ENCODE measurements at places on chromosomes 11 and 22.

DNA sequence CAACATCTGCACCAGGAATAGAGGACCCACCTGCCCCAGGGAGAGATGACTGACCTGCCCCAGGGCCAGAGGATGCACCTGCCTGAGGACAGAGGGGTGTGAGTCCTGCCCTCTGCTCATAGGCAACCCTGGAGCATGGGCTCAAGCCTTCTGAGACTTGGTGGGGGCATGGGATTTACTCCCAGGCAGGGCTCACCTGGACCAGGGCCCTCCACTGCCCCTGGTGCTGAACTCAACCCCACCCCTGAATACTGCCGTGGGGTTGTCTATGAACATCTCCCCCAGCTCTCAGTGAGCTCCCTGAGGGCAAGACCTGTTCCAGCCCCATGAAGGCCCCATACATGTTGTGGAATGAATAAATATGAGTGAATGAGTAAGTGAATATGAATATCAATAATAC, 33.8 kb upstream of the MUC5AC start:
- DNase-seq: no peak

DNA sequence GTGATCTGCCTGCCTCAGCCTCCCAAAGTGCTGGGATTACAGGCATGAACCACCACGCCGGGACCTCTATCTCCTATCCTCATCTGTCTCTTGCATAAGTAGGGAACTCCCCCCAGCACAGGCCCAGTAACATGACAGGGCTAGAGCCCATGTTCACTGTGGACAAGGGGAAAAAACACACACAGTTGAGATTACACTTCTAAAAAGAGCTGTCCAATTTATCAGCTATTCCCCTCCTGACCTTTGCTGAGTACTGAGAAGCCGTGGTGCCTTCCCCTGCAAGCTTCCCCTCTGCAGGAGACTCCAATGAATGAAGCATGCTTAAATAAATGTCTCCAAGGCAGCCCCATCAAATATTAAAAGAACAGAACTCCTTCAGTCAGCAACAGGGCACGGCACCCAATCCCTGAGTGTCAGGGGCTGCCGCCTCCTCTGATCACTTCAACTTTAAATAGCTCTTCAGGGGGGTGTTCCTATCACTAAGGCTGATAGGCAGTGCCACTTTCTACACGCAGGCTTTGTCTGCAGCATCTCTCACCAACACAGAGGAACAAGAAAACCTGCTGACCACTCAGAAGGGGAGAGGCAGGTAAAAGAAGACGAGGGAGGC, 385.5 kb downstream of the OPCML start:
- no peak for DNase-seq

GRCh38 chr22:21020802-21021429, 6.0 kb downstream of the P2RX6 start:
- DNase-seq: no peak

- DNase-seq: no peak
Observed at GRCh38 chr11:10023212-10023611, 270.8 kb downstream of the SBF2 start.

GRCh38 chr22:18997306-18997924, 61.3 kb upstream of the PRODH start:
- DNase-seq: no peak

GRCh38 chr11:116461789-116462188, 311.0 kb downstream of the BUD13 start:
- no peak for DNase-seq

GRCh38 chr22:17491090-17491640, 72.1 kb upstream of the SLC25A18 start:
- no peak for DNase-seq

DNA sequence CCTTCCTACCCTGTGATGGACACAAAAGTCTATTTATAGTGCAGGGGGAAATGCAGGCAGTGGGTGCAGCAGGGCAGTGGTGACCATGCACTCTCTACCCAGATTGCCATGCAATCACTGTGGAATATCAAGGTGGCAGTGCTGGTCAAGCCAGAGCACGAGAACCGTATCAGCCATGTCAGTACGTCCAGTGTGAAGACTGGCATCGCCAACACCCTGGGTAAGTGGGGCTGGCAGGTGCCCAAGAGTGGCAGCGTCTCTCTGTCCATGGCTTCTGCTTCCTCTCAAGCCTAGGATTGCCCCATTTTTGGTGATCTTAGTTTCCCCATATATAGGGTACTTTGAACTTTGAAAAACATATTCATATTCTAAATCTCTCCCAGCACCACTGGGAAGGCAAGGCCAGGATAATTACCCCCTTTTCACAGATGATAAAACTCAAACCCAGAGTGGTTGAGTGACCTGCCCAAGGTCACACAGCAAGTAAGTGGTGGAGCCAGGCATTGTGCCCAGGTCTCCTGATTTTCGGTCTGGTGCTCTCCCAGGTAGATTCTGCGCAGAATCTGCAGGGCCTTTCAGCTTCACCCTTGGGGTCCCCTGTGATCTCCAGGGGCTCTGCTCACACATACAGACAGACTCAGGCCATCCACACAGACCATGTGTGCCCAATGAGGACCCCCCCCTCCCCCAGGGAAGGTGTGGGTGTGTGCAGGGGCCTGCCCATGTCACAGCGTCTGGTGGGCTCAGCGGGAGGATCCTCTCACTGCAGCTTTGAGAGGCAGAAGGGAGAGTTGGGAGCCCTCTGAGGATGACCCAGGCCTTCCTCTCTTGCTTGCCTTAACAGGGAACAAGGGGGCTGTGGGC, 7.1 kb downstream of the INPPL1 start:
- no peak for DNase-seq

GRCh38 chr11:9077164-9077563, 14.2 kb downstream of the SCUBE2 start:
- DNase-seq: no peak

- DNase-seq: no peak
Observed at GRCh38 chr11:130112071-130112830, 42.6 kb downstream of the APLP2 start.

- no peak for DNase-seq
Observed at GRCh38 chr11:14232652-14233051, 126.3 kb downstream of the RRAS2 start.

DNA sequence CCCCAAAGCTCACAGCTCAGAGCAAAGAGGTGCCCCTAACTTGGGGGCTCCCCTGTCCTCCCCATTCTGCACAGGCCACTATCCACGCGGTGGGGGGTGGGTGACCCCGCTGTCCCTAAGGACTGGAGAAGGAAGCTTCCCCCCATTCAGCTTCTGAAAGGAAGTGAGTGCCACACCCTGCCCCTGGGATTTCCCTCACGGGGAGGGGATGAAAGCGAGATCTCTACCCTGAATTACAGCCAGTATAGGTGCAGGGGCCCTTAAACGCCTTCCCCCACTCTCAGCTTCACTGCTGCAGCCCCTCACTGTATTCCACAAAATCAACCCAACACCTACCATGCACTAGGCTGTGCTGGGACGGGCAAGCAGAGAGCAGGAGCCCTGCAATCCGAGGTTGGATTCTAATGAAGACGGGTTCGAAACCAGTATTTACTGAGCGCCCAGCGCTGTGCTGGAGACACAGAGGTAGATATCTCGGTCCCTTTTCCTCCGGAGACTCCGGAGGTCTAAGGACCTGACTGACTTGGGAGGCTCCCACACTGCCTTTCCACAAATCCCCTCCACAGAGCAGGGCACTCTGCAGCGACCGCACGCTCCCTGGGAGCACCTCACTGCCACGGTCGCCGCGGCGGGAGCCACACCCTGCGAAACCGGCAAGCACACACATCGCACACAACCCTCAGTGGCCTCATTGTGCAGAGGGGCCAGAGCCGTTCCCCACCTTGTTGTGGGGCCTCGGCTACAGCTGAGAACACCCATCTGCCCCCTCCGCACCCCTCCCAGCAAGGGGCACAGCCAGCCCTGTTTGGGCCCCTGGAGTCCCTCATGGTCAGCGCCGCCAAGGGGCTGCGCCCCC, 1.8 kb downstream of the AHNAK start:
- no peak for DNase-seq

DNA sequence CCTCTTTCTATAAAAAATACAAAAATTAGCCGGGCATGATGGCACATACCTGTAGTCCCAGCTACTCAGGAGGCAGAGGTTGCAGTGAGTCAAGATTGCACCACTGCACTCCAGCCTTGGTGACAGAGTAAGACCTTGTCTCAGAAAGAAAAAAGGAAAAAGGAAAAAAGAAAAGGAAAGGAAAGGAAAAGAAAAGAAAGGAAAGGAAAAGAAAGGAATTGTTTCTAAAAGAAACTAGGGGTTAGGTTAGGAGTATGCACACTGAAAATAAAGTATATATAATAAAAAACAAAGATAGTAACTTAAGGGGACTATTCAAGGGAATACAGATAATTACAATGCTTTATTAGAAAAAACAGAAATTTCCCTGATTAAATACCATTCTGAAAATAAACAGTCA, 50.9 kb downstream of the TTC28 start:
- DNase-seq: no peak

- no peak for DNase-seq
Observed at GRCh38 chr11:2534134-2534956, 89.5 kb downstream of the KCNQ1 start.

- no peak for DNase-seq
Observed at GRCh38 chr11:28448186-28448585, 340.0 kb downstream of the METTL15 start.

DNA sequence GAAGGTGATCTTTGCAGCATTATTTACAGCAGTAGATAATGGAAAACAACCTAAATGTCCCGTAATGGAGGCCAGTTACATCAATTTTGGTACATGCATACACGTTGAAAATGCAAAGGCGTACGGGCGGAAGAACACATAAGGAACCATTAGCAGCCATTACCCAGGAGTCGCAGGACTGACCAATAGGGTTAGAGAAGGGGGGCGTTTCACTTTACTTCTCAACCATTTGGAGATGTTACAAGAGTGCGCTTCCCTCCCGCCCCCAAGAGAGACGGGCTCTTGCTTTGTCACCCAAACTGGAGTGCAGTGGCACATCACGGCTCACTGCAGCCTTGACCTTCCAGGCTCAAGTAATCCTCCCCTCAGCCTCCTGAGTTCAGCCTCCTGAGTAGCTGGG, 52.8 kb upstream of the SLC35C1 start:
- DNase-seq: no peak

DNA sequence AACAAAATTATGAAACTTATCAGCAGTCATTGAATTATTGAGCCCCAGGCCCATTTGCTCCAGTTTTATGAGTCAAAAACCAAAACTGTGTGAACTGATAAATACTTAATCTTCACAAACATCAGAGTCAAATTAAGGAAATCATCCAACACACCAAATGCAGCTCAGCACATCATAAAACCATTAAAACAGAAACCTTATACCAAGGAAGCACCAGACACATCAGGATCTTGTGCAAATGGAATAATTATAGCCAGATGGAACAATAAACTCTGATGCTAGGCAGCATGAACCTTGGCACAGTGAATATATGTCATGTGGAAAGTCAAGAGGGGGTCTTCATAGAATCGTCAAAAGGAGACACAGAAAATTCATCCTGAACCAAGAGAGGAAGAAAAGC, 410.7 kb upstream of the API5 start:
- no peak for DNase-seq
